ENCODE measurements at places on chromosomes 16 and 17. TPM values are rescaled to one million over a fixed set of nuclear protein-coding genes. Genes with fewer than 3 reads are reported as not detected.

Gene RGS9
- total RNA-seq = 17.7 TPM

Gene CA10
- 23.4 TPM for total RNA-seq

Gene GPR179
- total RNA-seq = 0.45 TPM

Gene TNFRSF12A
- total RNA-seq = 1.2 TPM

Gene HBA2
- total RNA-seq = 1,595 TPM

Gene RHBDF2
- total RNA-seq = 2.4 TPM

Data from cerebellum (tissue), 4 donors.